GM12878 (cell line): ENCODE measurements at places on chromosomes 4 and X. TPM values are rescaled to one million over a fixed set of nuclear protein-coding genes. Genes with fewer than 3 reads are reported as not detected.
A peak's percentile ranks its signal among the peaks of the same experiment; 100 is the strongest.

DNA sequence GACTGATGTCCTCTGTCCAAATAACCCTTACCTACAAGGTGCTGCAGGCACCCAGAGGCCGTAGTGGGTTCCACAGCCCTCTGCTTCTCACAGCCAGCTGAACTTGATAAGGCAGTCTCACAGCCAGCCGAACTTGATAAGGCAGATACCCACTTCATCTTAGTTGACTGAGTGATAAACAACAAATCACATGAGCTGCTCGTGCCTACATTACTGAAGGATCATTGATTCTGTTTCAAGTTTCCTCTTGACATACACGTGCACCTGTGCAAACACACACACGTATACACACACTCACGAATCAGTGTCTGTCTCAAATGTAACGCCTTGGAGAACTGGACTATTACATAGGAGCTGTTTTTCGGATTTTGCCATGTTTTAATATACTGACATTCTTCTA, 276.3 kb downstream of the DCTD start:
- no peaks in the 10 kb centered on the region for H3K36me3 ChIP-seq
- no peak overlapping the region for H3K4me3 ChIP-seq
- DNase-seq: no peak
- no peak overlapping the region for H3K27ac ChIP-seq
- no peaks in the 10 kb centered on the region for H3K27me3 ChIP-seq

ARHGAP4 gene
- 112 and 120 TPM in 2 replicates for total RNA-seq

INTU gene
- 0.15 TPM in 1 of 2 replicates, not detected in the other for total RNA-seq

GRCh38 chr4:113962719-113963265, 16.7 kb downstream of the ARSJ start:
- no peaks in the 10 kb centered on the region for H3K27me3 ChIP-seq
- no peak for DNase-seq
- no peak overlapping the region for H3K27ac ChIP-seq
- H3K36me3 ChIP-seq: no peaks in the 10 kb centered on the region

GRCh38 chrX:640641-641040, 10.1 kb downstream of the SHOX start:
- DNase-seq: no peak
- no peaks in the 10 kb centered on the region for H3K36me3 ChIP-seq
- H3K4me1 ChIP-seq: no peaks in the 10 kb centered on the region
- H3K4me3 ChIP-seq: no peak overlapping the region
- H3K27me3 ChIP-seq: no peaks in the 10 kb centered on the region

- no peak overlapping the region for H3K27ac ChIP-seq
- H3K27me3 ChIP-seq: no peaks in the 10 kb centered on the region
- H3K4me3 ChIP-seq: no peak overlapping the region
- DNase-seq: no peak
These were observed 17.5 kb upstream of the TBC1D1 start for GRCh38 chr4:37873386-37873785.

GRCh38 chr4:151563194-151563593, 154.2 kb downstream of the FHIP1A start:
- H3K4me3 ChIP-seq: no peak overlapping the region
- no peaks in the 10 kb centered on the region for H3K36me3 ChIP-seq
- H3K27me3 ChIP-seq: peaks cover 2% of the 10 kb centered on the region
- DNase-seq: no peak

DNA sequence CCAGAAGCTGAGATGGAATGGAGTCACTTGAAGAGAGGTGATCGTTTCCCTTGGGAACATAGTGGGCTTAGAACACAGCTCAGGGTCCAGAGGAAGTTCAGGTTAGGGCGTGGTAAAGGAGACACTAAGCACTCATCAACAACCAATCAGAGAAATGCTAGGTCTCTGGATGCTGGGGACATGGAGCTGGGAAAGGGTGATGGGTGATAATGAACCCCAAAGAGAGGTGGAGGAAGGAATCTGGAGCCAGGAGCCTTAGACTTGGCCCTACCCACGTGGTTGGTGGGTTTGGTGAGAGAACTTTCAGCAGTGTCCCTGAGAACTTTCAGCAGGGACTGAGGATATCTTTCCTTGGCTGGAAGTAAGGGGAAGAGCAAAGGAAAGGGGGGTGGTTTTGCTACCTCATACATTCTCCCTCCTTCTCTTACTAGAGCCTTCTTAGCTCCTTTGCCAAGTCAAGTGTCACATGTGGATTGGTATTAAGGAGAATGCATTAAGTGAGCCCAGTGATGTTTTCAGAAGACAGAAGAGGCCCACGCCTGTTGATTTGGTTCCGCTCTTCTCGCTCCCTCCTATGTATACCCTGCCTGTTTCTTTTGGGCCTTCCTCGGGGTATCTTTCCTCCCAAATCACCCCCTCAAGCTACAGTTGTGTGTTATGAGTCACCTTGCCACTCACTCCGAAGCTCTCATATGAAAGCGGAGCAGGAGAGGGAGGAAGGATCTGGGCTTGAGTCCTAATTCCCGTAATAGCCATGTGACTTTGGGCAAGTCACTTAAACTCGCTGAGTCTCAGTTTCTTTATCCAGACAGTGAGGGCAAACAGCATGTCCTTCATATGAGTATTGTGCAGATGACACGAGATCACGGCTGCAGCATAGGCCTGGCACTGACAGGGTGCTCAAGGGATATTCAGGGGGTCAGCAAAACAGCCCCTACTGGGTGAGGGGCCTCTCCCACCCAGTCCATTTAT, 63.1 kb downstream of the TSC22D3 start:
- no peaks in the 10 kb centered on the region for H3K27me3 ChIP-seq
- no peak overlapping the region for H3K27ac ChIP-seq
- DNase-seq: no peak
- no peaks in the 10 kb centered on the region for H3K36me3 ChIP-seq

NPY2R gene
- total RNA-seq: not detected in 2 replicates

- no peaks in the 10 kb centered on the region for H3K4me1 ChIP-seq
- DNase-seq: no peak
- H3K36me3 ChIP-seq: no peaks in the 10 kb centered on the region
- H3K4me3 ChIP-seq: no peak overlapping the region
- no peak overlapping the region for H3K27ac ChIP-seq
These were observed 62.1 kb downstream of the CLCN3 start for GRCh38 chr4:169682372-169683047.

DNA sequence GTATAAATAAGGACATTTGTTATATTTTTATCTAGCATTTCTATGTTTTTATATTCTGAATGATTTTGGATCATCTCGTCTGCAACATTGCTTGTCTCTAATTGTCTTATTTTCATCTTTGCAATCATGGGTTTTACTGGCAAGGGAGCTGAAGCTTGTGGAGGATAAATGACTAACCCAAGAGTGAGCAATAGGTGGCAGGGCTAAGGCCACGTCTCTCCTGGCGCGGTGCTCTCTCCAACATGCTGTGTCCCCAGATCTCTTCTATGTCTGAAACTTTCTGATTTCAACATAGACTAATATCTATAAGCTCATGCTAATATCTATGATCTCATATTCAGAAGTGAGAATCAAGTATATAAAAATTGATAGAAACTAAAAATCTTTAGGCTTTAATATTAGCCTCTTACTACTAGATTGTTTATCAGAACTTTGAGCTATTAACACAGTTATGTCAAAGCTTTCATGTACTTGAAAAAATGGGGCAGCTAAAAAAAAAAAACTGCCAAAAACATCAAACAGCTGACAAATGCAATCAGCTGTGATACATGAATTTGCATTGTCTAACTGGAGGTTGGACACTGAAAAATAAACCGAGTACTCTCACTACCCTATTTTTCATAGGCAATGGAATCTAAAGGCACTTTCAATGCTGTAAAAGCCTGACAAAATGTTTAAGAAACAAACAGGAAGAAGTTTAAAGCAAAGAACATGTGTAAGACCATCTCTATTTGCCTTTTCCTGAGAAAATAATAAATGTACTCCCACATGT, 169.2 kb downstream of the TMA16 start:
- H3K4me1 ChIP-seq: peaks cover 39% of the 10 kb centered on the region
- H3K27ac ChIP-seq: peak overlapping the region; percentile 70
- H3K4me3 ChIP-seq: no peak overlapping the region
- no peaks in the 10 kb centered on the region for H3K36me3 ChIP-seq

DNA sequence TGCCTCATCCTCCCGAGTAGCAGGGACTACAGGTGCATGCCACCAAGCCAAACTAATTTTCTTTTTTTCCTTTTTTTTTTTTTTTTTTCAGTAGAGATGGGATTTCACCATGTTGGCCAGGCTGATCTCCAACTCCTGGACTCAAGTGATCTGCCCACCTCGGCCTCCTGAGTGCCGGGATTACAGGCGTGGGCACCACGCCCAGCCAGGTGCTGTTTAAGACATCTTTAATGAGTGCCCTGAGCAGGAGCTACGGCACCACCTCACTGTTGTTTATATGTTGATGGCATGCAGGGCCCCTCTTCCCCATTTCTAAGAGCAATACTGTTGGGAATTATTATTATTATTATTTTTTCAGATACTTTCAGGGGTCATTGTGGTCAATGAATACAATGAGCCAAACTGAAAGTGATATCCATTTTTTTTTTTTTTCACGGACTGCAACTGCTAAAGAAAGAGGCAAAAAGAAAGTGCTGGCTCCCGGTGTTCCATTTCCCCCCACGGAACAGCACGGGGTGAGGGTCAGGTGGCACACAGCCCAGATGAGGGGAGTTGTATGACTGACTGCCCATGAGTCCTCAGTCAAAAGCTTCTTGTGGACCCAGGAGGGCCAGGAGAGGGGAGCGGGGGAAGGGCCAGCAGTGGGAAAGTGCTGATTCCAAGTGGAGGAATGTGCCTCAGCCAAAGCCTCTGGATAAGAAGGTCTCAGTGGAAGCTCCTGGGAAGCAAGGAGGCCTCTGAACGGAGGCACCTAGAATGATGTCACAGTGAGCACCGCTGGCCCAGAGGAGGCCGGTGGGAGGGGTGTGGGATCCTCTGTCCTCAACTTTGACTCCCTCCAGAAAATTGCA, 101.8 kb upstream of the HPF1 start:
- DNase-seq: no peak
- no peaks in the 10 kb centered on the region for H3K4me1 ChIP-seq
- no peak overlapping the region for H3K4me3 ChIP-seq
- H3K27me3 ChIP-seq: no peaks in the 10 kb centered on the region
- H3K27ac ChIP-seq: no peak overlapping the region
- no peaks in the 10 kb centered on the region for H3K36me3 ChIP-seq

DNA sequence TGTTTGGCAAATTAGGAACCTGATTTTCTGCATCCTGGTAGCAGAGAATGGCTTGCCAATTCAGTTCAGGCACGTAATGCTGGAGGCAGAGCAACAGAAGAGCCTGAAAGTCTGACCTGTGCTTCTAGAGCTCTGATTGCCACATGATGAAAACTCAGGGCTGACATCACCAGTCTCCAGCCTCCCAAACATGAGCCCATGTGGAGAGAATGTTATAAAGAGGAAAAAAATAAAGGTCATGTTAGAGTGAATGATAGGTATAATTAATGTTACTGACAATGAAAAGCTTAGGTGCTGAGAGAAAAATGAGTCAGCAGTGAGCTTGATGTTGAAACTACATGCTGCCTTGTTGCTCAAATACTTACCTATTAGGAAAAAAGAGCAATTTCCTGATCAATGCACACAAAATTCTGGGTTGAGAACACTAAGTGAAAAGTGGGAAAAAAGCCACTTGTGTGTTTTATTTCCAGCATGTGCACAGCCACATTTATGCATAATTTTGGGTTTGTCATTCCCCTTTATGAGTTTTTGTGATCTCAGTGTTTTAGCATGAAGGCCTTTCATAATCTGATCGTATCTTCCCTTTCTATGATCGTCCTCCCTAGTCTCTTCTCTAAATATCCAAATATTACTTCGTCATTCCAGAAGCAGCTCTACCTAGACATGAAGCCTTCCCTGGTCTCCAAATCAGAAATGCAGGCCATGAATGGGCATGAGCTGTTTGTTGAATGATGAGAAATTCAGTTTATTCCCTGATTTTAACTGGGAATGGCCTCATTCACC, 113.3 kb upstream of the CPEB2 start:
- H3K27me3 ChIP-seq: no peaks in the 10 kb centered on the region
- H3K36me3 ChIP-seq: no peaks in the 10 kb centered on the region
- no peak overlapping the region for H3K27ac ChIP-seq
- no peaks in the 10 kb centered on the region for H3K4me1 ChIP-seq
- no peak overlapping the region for H3K4me3 ChIP-seq
- DNase-seq: no peak

LRP2BP gene
- total RNA-seq: 0.48 and 0.62 TPM in 2 replicates

PCDH19 gene
- not detected in 2 replicates for total RNA-seq

- no peak for DNase-seq
- H3K4me3 ChIP-seq: no peak overlapping the region
- peaks cover 7% of the 10 kb centered on the region; the same call in 1 of the 2 replicates for H3K4me1 ChIP-seq
- no peaks in the 10 kb centered on the region for H3K27me3 ChIP-seq
- no peak overlapping the region for H3K27ac ChIP-seq
- no peaks in the 10 kb centered on the region for H3K36me3 ChIP-seq
These were observed 3.5 kb upstream of the ARHGEF6 start for GRCh38 chrX:136784231-136784630.

ARHGEF38 gene
- total RNA-seq: not detected in 2 replicates

DNA sequence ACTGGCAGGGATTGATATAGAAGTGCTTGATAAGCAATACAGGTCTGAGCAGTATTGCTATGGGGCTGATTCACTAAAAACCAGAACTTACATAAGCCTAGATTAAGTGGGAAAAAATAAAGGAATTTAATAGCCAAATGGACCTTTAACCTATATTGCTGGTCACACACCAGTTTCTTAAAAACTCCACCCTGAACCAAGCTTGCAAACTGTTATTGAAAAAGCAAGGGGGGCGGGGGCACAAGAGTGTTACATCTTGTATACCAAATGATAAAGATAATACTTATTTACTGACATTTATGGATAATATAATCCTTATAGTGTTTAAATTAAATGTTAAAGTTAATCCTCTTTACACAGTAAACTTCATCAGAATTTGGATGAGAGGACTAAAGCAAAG, 40.3 kb upstream of the PITX2 start:
- no peak overlapping the region for H3K4me3 ChIP-seq
- no peak for DNase-seq
- no peaks in the 10 kb centered on the region; the same call in 1 of the 2 replicates for H3K27me3 ChIP-seq
- H3K27ac ChIP-seq: no peak overlapping the region

RAP2C gene
- 32.1 and 35.9 TPM in 2 replicates for total RNA-seq

MAPK10 gene
- total RNA-seq: 1.5 and 2.5 TPM in 2 replicates

- no peaks in the 10 kb centered on the region for H3K27me3 ChIP-seq
- no peaks in the 10 kb centered on the region for H3K36me3 ChIP-seq
These were observed 270.8 kb downstream of the FSTL5 start for GRCh38 chr4:161892951-161893350.

FATE1 gene
- total RNA-seq: not detected in 2 replicates

DNA sequence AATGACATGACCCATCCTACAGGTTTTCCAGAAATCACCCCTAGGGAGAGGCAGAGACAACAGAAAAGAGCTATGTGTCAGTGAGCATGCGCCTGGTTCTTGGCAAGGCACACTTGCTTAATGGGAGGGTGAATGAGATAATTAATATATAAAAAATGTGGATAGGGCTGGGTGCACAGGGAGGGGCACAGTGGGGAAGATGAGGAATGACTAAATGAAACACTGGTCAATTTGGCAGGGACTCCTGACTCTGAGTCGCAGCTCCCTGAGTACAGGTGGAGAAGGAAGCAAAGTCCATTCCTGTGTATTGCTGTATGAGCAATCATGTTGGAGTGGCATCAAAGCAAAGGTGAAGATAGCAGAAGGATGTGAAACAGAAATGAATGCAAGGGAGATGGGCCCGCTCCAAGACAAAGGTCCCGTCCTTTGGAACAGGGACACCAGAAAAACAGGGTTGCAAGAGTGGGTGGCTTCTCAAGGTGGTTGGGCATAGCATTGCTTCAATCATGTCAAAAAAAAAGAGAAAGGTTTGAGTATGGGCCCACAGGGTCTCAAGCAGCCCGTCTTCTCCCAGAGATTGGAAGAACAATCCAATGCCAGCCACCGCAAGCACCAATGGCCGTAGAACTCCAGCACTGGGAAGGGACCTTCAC, 278.4 kb upstream of the AGTR2 start:
- DNase-seq: no peak
- H3K27ac ChIP-seq: no peak overlapping the region
- H3K4me1 ChIP-seq: peaks cover 6% of the 10 kb centered on the region; the same call in 1 of the 2 replicates
- no peaks in the 10 kb centered on the region for H3K36me3 ChIP-seq
- no peak overlapping the region for H3K4me3 ChIP-seq
